ENCODE measurements at places on chromosomes 3 and 15.

GRCh38 chr15:84734794-84735479, 13.5 kb upstream of the ZNF592 start:
- DNase-seq: no peak

- DNase-seq: no peak
Measured at GRCh38 chr3:178174201-178174915, 361.9 kb upstream of the KCNMB2 start.

DNA sequence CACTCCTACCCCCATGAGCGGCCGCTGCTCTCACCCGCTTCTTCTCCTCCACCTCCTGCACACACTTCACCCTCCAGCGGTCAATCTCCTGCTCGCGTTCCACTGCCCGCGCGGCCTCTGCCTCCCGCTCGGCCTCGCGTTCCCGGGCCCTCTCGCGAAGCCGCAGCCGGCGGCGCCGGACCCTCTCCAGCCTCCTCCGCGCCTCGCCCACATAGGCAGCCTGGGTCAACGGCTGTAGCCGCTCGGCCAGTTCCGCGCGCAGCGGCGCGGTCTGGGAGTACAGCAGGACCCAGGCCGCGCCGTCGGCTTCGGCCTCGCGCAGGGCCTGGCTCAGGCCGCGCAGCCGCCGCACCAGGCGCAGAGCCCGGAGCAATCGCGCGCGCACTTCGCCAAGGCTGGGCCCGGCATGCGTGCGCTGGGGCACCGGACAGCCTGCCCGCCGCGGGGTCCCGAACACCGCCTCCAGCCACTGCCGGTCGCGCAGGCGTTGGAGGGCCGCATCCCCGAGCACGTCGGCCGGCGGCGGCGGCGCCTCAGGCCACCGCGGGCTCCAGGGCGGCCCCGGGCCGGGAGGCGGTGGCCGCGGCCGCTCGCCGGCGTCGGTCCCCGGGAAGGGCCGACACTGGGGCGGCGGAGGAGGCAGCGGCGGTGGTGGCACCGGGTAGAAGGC, 595 bp downstream of the PDCD7 start:
- DNase-seq: peak; percentile 17

- DNase-seq: no peak
Measured at GRCh38 chr3:112699436-112699978, 58.6 kb upstream of the CCDC80 start.

DNA sequence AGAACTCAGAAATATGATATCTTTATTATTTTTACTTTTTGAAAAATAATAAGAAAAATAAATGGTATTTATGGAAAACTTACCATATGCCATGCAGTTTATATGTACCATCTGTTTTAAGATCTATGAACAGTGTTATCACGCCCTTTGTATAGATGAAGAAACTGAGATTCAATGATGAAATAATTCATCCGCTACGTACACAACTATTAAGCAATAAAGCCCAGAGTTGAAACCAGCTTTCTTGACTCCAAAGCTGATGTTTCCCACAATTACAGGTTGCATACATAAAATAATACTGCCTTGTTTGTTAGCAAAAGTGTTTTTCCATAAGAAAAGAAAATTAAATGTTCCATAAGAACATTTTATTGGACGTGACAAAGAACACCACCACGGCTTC, 67.2 kb upstream of the BCL6 start:
- DNase-seq: no peak

DNA sequence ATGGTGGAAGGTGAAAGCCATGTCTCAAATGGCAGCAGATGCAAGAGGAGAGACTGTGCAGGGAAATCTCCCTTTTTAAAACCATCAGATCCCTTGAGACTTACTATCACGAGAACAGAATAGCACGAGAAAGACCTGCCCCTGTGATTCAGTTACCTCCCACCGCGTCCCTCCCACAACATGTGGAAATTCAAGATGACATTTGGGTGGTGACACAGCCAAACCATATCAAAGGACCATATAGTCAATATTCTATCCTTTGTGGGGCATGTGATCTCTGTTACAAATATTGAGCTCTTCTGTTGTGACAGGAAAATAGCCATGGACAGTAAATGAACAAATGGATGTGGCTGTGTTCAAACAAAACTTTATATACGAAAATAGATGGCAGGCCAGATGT, 77.2 kb upstream of the ACKR4 start:
- no peak for DNase-seq

- peak; percentile 43 for DNase-seq
Measured at GRCh38 chr3:185280572-185281365, 26.9 kb upstream of the EHHADH start.

DNA sequence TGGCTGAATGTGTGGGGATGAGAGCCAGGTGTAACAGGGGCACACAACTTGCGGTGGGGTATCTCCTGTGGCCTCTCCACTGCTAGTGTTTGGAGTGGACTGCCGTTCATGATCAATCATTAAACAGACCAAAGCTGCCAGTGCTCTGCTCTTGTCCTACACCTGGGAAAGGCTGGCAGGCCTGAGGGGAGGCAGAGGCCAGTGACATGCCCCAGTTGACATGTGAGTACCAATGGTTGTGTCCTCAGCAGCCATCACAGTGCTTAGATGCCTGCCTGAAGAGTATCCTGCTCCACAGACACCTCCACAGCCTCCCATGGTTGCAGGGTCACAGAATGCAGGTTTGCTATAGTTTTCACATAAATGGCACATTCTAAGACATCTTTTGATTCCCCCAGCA, 348.4 kb downstream of the EPHB1 start:
- DNase-seq: no peak

- peak; percentile 18 for DNase-seq
Measured at GRCh38 chr3:108103886-108104797, 13.3 kb upstream of the CD47 start.

GRCh38 chr3:57779666-57780065, 23.6 kb downstream of the SLMAP start:
- no peak for DNase-seq

- DNase-seq: no peak
Measured at GRCh38 chr3:55609230-55609827, 122.2 kb upstream of the WNT5A start.

DNA sequence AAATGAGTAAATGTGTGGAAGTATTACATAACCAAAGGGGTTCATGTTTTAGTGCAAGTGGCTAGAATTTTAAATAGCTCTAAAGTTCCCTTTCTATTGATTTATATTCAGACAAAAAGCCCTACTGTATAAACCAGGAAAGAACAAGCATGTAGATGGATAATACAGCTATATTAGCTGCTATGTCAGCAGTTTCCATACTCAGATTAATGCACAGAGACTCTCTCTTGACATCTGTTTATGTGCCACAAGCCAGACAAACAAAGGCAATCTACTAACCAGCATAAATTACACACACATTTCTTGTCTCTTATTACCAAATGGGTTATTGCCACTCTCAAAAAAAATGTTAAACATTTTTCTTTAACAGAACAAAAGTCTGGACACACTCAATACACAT, 760.1 kb upstream of the NECTIN3 start:
- DNase-seq: no peak

GRCh38 chr3:23826382-23827064, 20.8 kb downstream of the UBE2E1 start:
- DNase-seq: no peak

DNA sequence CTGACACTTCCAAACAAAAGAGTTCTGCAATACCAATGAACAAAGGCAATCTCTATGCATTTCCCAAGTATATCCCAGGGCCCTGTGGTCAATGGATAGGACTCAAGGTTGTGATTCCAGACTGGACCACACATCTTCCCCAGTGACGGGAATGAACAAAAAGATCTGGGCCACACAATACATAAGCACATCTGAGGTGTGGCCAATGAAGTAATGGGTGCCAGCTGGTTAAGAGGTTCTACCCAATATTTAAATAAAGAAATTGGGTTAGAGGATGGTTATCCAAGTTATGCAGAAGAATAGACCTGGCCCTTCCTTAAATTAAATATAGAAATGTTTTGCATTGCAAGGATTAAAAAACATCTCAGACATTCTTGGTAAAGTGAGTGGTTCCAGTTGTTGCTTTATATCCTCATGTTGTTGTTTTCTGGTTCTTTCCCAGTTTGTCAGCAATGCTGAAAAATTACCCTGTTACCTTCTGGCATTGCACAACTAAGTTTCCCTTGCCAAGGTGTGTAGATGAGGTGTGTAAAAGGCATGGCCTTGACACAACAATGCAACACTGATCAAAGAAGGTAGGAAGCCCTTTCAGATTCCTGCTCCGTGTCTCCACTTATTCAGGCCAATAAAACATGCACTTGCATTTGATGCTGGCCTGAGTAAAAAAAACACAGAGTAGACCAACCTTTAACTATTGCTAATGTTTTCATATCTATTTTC, 86.5 kb downstream of the PRICKLE2 start:
- no peak for DNase-seq

DNA sequence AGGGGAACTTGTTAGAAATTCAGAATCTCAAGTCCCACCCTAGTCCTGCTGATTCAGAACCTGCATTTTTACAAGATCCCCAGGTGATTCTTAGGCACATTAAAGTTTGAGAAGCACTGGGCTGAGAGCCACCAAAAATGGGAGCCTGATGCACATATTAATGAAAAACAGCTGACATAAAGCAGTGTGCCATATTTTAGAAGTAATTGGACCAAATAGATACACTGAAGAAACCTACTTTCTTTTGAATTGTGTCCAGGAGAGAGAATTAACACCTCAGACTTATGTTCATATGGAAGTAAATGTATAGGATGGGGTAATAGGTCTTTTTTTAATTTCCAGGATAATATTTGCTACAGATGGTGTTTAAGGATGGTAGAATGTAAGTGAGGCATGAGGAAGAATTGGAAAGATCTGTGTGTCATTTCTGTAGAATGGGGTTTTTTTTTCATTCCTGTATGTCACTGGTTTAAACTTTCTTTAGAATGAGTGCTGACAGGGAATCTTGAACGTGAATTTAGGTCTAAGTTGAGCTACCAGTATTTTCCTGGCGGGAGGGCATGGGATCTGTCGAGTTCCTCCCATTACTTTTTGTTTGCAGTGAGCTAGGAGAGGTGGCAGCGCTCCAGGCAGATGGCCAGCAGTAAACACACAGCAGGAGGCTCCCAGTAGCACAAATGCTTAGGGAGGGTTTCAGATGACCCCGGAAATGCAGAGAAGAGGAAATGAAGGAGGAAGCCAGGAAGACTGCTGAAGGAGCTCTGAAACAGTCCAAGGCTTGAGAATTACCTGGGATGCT, 185.6 kb downstream of the PLCL2 start:
- DNase-seq: no peak

DNA sequence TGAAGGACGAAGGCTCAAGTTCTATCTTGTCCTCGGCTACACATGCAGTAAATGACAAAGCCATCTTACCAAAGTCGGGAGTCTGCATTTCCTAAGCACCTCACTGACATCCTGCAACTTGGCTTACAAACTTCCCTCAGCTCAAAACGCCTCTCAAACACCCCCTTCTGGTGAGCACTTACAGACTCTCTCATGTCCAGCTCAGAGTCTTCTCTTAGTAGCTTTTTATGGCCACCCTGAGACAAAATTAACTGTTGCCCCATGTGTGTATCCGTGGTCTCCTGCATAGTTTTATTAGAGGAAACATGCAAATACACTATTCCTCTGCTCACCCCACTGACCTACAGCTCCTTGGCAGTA, 819.7 kb downstream of the FHIT start:
- DNase-seq: peak; percentile 2

- no peak for DNase-seq
Measured at GRCh38 chr3:197375001-197375441, 76.6 kb upstream of the DLG1 start.

DNA sequence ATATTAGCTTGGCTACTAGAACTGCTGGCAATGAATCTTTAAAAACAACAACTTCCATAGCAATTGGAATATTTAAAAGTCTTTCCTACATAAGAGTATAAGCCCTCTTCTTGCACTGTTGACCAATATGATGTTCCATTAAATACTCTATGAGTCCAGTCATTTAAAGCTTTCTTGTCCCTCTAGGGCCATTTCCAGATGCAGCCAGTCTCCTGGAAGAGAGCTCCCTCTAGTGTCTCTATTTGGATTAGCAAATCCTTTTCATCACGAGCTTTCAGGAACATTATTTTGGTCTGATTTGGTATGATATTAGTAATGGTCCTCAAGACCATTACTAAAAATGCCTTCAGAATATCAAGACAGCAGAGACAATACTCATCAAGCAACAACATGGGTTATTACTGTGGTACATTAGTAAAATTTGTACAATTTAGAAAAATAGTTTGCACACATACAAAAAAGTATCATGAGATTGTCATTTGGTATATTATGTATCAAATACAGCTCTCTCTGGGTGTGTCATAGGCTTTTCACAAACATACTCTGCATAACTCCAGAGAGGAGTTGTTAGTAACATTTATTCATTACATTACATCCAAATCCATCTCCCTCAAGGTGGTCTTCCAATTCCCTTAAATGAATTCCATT, 101.3 kb downstream of the DPH6 start:
- peak; percentile 36 for DNase-seq

GRCh38 chr15:23616536-23616935, 31.1 kb downstream of the MAGEL2 start:
- no peak for DNase-seq

DNA sequence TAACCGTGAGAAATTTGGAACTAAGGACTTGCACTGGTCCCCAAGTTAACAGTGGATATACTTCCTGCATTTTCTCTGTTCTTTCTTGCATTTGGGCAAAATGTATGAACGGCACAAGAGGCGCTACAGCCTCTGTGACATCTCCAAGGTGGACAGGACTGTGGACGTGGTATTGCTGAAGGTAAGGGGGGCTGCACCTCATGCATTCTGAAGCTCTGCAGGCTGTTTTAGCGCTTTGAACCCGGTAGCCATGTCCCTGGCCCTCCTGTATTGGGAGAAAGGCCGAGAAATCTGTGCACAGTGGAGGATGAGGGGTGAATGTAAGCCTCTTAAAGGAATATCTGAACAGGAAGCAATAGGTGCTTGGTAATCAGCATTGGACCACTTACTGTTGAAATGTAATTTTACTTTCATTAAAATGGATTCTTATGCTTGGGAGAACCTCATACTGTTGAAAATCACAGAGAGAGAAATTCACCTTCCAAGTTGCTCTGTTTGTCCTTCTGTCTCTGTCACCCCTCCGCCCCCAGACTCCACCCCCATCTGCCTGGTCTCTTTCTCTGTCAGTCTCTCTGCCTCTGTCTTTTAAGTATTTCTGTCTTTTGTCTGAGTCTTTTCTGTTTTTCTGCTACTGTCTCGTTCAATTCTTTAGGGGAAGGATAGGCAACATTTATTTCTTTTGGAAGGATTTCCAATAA, 174.6 kb downstream of the KLHL25 start:
- no peak for DNase-seq

All from stromal cell of bone marrow (primary cell).